ENCODE measurements at places on chromosomes 1 and 21. TPM values are rescaled to one million over a fixed set of nuclear protein-coding genes. Genes with fewer than 3 reads are reported as not detected.

Gene AMIGO1
- 1.8 TPM for total RNA-seq

Gene MYCBP
- 76.5 TPM for total RNA-seq

DNA sequence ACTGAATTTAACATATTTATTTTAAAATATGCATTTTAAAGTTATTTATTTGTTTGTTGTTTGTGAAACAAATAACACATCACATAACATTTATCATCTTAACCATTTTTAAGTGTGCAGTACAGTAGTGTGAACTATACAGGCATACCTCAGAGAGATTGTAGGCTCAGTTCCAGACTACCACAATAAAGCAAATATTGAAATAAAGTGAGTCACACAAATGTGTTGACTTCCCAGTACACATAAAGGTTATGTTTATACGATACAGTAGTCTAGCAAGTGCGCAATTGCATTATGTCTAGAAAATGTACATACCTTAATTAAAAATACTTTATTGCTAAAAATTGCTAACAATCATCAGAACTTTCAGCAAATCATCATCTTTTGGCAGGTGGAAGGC, 739.4 kb upstream of the ADGRL4 start:
- no peak for DNase-seq

GRCh38 chr1:8903410-8903809, 24.9 kb upstream of the ENO1 start:
- DNase-seq: peak; percentile 59

DNA sequence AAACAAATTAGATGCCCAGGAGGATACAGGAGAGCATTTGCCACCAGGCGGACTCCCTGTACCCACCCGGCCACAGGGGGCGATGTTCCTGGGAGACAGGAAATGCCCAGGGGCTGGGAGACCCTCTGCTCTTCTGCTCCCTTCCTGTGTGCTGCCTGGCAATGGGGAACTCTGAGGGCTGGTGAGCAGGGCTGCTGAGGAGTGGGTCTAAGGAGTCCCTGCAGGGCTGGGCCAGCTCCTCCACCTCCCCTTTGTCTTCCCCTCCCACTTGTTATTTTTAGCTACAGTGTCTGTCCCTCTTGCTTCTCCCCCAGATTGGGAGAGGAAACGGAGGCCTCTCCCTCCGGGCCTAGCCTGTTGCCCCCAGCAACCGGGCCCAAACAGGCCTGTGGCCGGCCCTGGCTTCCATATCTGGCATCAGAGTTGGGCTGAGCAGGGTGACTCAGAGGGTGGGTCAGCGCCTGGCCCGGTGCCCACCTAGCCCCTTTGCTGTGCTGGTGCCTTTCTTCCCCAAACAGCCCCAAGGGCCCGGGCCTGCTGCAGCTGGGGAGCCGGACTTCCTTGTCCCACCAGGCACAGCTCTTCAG, 11.6 kb downstream of the LMNA start:
- DNase-seq: peak; percentile 81

DNA sequence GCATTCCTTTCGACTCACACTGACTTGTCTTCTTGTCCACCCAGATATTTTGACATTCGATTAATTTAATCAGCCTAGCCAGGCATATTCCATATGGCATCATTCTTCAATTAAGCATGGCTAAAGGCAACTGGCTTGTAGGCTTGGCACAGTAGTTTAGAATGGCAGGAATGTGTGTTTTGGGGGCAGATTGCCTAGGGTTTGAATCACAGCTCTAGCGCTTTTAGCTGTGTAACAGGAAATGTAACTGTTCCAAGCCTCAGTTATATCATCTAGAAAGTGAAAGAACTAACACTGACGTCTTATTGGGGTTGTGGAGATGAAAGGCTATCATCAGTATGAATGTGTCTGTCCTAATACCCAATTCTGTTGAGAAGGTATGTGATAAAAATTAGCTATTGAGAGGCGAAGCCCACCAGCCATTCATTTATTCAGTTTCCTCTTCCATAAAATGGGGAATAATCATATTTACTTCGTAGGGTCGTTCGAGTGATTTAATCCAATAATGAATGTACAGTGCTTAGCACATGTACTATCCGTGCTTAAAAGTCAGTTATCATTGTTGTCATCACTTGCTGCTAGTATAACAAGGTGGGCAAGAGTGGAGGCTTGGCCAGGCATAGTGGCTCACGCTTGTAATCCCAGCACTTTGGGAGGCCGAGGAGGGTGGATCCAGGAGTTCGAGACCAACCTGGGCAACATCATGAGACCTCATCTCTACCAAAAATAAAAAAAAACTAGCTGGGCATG, 41.6 kb upstream of the GRHL3 start:
- DNase-seq: peak; percentile 40

DNA sequence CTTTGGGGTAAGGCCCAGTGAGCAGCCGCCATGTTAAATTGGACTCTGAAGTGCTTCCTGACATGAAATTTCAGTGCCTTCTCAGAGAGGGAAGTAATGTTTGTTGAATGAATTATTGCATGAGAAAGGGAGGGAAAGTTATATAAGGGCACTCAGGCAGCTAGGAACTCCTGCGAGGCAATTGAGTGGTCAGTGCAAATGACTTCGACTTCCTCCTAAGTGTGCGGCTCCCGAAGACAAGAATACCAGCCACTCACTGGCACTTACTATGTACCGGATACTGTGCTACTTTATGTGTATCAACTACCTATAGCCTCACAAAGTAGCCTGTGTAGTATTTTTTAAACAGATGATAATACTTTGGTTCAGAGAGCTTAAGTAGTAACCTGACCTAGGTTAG, 52.5 kb downstream of the CNN3 start:
- DNase-seq: no peak

- peak; percentile 60 for DNase-seq
Measured at GRCh38 chr1:231931846-231932454, 305.4 kb downstream of the DISC1 start.

Gene ROR1
- 0.12 TPM for total RNA-seq

Gene CATSPERE
- total RNA-seq: 0.34 TPM

Gene TP53BP2
- total RNA-seq: 56.0 TPM

Gene ATP1A2
- not detected for total RNA-seq

Gene EVI5
- total RNA-seq: 36.0 TPM

Gene BMP8B
- 0.55 TPM for total RNA-seq

- DNase-seq: peak; percentile 14
Measured at GRCh38 chr21:14734191-14734590, 188.1 kb upstream of the SAMSN1 start.

GRCh38 chr1:19429611-19430010, 55.7 kb downstream of the CAPZB start:
- DNase-seq: no peak

- no peak for DNase-seq
Measured at GRCh38 chr1:14404862-14405301, 193.6 kb upstream of the KAZN start.

Gene FCMR
- total RNA-seq: 73.0 TPM

- DNase-seq: no peak
Measured at GRCh38 chr1:225819346-225820192, 9.6 kb downstream of the EPHX1 start.

GRCh38 chr1:25699500-25700143, 83.0 kb downstream of the MAN1C1 start:
- DNase-seq: no peak

DNA sequence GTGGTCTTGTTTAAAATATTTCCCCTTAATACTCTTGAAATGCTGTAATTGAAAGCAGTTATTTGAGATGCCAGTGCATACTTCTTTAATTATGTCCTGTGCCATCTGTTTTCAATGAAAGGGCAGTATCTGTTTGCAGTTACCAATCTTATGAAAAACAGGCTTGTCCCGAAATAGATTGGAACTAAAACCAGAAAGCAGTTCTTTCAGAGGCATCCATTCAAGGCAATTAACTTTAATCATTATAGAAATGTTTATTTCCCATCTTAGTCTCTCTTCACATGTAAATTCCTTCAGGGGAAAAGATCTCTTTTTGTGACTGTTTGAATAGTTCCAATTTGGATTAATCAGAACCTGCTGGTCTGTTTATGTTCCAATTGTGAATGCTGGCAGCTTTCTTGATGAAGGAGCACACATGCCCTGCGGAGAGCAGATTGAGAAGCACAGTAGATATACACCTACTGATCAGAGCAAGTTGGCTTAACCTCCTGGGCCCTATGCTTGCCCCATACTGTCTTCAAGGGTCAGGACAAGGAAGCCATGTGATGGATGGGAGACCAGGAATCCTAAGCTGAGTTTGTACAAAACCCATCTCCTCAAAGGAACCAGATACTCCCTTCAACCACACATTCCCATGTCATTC, 41.6 kb upstream of the MROH9 start:
- no peak for DNase-seq

DNA sequence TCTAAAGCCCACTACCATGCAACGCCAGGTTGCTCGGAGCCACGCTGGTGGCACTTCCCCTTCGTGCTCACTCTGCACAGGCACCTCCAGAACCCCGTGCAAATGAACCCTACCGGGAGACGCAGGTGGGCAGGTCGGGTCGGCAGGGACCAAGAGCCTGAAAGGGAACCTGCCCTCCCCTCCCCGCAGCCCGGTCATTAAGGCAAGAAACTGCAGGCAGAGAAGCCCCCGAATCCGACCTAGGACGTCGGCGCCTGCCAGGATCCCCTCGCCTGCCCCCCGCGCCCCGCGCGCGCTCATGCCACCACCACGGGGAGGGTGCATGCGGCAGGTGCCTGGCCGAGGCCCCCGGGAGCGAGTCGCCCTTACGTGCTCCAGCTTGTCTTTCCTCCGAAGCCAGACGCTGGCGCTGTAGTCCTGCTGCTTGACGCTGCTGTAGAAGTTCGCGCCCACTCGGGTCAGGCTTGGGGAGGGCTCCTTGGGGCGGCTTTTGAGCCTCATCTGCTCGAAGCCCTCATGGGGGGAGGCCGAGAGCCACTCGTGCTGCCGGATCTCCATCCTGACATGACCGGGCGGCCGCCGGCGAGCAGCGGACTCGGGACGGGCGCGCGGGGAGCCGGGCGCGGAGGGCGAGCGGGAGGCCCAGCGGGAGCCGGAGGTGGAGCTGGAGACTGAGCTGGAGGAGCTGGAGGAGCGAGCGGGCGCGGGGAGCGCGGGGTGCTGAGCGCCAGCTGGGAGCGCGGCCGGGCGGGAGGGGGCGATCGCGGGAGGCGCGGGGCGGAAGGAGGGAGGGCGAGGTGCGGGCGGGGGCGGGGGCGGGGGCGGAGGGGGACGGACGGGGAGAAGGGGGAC, 552 bp downstream of the PLD5 start:
- peak; percentile 15 for DNase-seq

Gene AMPD1
- not detected for total RNA-seq

GRCh38 chr1:57431400-57431799, 7.5 kb upstream of the DAB1 start:
- DNase-seq: no peak

Gene INAVA
- total RNA-seq: not detected

GRCh38 chr1:9657521-9658032, 6.0 kb downstream of the PIK3CD start:
- peak; percentile 38 for DNase-seq

DNA sequence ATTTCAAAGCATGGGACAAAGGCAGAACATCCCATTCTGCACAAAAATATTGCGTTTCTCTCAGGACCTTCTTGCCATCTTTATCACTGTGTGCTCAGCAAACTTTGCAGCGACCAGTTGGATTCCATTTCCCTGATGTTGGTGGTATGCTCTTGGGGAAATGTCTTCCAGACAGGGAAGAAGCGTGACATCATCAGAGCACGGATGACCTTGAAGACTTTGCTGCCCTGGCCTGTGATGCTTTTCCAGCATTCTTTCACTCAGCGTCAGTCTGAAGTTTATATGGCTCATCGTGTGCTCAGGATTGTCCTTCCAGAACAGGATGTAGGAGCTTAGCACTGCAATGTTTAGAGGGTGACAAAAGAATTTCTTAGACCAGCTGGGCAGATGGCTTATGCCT, 131.4 kb upstream of the F3 start:
- no peak for DNase-seq

DNA sequence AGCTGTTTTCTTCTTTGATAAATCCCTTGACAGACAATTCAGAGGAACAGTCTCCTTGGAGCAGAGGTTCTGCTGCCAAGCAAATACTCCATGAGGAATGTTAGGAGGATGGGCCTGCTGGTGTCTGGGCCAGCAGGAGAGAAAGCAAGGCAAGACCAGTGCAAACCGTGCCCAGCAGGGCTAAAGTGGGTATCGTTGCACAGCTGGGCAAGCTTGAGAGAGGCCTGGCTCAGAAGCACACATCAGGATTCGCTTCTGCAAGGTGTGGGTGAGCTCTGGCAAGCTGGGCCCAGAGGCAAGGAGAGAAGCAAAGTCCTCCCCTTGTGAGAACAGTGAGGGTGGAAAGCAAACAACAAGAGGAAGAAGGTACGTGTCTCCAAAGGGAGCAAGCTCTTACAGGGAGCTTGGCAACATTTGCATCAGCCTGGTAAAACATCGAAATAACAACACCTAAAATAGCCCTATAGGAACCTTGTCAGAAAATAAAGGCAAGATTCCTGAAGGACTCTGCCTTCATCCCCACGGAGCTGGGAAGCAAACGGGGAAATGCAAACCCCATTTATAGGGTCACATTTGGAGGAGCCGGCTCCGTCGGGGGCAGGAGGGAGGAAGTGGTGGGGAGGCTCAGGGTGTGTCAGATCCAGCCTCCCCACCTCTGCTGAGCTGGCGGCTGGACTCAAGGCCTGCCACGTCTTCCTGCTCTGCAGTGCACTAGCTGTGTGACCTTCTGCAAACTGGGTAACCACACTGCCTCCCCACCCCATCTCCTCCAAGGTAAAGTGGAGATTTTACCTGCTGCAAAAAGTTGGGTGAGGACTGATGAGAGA, 62.3 kb upstream of the HIVEP3 start:
- DNase-seq: peak; percentile 26

GRCh38 chr1:162367772-162368171, 8.9 kb downstream of the SPATA46 start:
- DNase-seq: no peak

DNA sequence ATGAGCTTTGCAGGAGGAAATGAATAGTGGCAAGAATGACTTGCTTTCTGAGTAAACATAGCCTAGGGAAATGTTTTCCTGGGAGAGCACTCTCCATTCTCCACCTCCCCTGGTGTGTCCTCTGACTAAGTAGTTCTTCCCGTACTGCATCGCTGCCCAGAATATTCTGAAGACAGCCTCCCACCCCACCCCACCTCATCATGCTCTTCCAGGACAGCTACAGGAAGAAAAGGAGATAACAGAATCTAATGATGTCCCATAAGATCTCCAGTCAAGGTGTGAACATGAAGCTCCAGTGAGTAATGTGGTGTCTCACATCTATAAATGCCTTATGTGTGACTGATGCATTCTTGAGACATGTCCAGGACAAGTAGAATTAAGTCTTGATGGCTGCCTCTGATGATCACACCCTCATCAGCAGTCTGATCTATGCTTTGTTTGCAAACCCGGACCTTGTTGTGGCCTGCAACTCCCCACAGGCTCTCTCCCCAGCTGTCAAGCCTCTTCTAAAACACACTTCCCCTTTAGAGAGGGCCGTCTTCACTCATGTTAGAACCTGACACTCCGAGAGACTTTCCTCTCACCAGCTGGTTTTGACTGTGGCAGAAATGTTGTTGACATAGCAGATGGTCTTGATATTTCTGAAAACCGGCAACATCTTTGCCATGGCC, 183.0 kb downstream of the CYYR1 start:
- DNase-seq: no peak

Gene VPS13D
- total RNA-seq: 25.4 TPM

Gene ITLN1
- total RNA-seq: not detected

Gene ILDR2
- 12.5 TPM for total RNA-seq

DNA sequence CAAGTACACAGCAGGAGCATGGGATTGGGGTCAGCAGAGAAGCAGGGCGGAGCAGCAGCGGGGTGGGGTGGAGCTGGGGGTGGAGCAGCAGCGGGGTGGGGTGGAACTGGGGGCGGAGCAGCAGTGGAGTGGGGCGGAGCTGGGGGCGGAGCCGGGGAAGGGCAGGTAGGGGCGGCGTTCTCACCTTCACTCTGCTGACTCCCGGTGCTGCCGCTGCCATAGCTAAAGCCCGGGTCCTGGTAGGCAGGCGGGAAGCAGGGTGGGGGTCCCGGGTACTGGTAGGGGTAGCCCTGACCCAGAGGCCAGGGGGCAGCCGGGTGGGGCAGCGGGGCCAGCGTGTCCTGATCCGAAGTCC, 6.7 kb downstream of the TAS1R3 start:
- peak; percentile 48 for DNase-seq

Measured in activated CD4-positive, alpha-beta memory T cell treated with anti-CD3 and anti-CD28 coated beads for 36 hours (primary cell).